ENCODE measurements at places on chromosomes 2 and 18. TPM values are rescaled to one million over a fixed set of nuclear protein-coding genes. Genes with fewer than 3 reads are reported as not detected.

DSEL gene
- total RNA-seq, result 0.39 TPM

DNA sequence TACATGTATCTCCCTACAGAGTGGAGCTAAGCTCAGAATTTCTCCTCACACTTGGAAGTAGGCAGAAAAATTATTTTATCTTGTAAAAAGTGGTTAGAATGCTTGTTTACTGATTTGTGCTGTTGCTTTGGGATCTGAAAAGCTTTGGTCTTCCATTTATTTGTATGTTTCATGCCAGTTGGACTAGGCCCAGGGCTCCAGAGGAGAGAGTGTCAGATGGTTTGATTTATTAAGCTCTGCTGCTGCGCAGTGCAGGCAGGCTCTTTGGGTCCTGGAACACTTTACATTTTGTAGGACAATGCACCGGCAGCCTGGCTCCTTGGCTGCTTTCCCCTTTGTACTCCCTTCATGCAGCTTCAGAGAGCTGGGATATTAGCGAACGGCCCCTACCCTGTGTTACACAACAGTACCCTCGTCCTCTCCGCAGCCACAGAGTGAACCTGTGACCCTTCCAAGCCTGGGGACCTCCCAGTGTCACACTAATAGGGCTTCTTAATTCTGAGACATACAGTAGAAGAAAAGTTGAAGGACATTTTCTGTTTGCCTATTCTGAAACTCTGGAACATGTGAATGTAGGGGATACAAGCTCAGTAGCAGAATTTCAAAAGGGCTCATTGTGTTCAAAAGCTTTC, 56.7 kb upstream of the EML6 start:
- no peak for DNase-seq

DNA sequence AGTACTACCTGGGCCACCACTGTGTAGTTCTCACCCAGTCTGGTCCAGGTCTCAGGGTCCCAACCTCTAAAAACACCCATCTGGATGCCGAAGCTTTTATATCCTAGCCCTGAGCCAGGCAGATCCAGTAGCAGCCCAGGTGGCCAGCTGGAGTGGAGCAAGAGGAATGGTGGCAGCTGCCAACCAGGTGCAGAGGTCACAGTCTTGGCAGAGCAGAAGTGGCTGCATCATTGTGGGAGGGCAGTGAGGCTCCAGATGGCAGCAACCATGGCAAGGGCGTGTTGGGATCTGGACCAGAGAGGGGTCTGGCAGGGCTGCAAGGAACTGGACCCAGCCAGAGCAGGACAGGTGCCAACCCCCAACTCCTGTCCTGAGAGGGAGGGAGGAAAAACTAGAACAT, 72.2 kb upstream of the AGAP1 start:
- DNase-seq, result no peak

UCN gene
- total RNA-seq, result 1.6 TPM

DNA sequence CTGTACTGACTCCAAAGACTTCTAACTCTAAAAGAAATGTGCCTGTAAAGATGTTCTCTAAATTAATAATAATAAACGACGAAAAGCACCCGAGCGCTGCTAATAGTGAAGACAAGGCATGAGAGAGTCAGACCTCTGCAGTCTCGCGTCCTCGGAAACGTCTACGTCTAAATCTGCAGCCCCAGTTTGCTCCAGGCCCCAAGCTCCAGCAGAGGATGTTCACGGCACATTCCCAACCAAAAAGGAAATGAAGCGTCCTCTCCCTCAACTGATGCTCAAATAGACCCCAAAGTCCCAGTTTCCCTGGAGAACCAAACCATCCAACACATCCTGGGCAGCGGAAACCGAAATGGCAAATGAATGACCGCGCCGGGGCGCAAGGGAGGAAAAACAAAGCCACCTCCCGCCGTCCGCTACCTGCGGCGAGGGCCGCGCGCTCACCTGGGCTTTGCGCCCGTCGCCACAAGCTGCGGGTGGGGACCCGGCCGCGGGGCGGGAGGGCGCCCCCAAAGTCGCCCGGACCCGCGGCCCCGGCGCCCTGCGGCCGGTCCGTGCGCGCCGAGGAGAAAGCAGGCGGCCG, 47.1 kb upstream of the CCDC150 start:
- peak; percentile 9 for DNase-seq

GRCh38 chr2:65630643-65631042, 198.2 kb upstream of the SPRED2 start:
- DNase-seq, result no peak

CETN1 gene
- not detected for total RNA-seq

Measured in activated naive CD4-positive, alpha-beta T cell treated with anti-CD3 and anti-CD28 coated beads, Interleukin-2, amount 50 U/mL, for 72 hours (primary cell).